ENCODE measurements at places on chromosomes 5 and 9.

GRCh38 chr9:104747565-104748358, at the start of gene NIPSNAP3A:
TSS of gene NIPSNAP3A (plus strand) at chr9:104747683. CDS start at chr9:104747793, 110 bp downstream.
- DNase-seq, result peak; percentile 88

DNA sequence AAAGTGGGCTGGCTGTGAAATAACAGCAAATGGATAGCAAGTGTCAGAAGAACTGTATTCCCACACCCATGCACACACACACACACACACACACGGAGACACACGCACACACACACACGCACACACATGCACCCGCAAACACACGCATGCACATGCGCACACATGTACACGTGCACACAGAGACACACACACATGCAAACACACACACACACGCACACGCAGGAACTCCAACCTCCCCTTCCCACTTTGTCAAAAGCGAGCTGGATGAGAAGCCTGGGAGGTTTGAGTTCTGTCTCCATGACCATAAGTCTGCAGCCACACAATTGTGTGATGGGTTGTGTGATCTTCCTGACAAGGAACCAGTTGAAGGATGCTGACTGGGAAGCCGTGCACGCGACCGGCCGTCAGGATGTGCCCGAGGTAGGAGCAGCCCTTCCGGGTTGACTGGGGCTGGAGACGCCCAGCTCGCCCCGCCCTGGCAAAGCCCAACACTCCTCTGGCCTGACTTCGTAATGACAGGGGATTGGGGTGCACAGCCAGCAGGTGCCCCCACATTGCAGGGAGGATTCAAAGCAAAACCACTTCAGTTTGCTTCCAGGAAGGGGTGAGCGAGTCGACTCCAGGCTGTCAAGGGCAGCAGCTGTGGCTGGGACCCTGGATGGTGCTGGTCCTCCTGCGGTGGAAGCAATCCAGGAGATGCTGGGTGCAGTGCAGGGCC, 29.3 kb upstream of the NKD2 start:
- DNase-seq, result no peak

- no peak for DNase-seq
These were observed 71.8 kb upstream of the SMIM15 start for GRCh38 chr5:61234019-61234418.

GRCh38 chr9:90861826-90862740, 60.5 kb downstream of the SYK start:
- DNase-seq, result no peak

- peak; percentile 87 for DNase-seq
These were observed 30.1 kb downstream of the QRFP start for GRCh38 chr9:130866474-130866965.

- no peak for DNase-seq
These were observed 1.3 kb downstream of the SH3RF2 start for GRCh38 chr5:145937432-145938250.

DNA sequence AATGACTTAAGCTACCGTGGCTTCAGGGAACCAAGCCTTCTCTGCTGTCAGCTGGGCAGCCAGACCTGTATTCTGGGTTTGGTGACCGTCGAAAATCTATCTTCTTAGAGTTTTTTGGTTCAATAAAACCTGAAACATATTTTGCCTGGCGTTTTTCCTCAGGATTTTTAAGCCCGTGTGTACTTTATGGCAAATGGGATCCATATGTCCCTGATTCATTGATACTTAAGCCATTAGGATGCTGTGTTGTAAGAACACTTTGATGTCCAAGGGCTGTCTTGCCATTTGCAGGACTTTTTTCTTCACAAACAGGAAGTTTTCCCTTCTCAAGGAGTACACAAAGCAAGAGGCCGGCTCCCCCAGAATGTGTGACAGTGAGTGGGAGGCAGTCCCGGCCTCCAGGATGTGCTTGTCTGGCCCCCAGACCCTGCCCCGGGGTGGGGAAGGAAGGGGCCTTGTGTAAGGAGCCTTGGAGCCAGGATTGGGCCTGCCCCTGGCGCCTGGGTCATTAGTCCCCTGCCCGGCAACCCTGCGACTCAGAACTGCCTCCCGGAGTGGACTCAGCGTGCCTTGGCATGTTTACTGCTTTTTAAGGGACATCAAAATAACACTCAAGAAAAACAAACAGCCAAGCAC, 83.4 kb upstream of the SMIM23 start:
- DNase-seq, result no peak

DNA sequence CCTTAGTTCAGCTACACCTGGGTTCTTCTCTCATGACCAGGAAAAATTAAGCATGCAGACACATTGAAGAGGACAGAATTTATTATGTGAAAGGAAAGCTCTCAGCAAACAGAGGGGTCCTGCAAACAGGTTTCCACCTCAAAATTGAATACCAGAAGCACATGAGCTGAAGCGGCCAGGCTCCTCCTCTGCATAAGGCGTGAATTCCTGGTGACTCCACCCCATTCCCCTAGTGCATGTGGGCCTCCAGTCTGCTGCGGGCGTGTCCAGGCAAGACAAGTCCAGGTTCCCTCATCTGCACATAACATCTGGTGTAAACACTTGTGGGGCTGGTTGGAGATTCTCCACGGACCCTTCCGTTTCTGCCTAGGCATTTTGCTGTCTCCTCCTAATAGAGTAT, 1156.4 kb downstream of the FOXD4L5 start:
- no peak for DNase-seq

DNA sequence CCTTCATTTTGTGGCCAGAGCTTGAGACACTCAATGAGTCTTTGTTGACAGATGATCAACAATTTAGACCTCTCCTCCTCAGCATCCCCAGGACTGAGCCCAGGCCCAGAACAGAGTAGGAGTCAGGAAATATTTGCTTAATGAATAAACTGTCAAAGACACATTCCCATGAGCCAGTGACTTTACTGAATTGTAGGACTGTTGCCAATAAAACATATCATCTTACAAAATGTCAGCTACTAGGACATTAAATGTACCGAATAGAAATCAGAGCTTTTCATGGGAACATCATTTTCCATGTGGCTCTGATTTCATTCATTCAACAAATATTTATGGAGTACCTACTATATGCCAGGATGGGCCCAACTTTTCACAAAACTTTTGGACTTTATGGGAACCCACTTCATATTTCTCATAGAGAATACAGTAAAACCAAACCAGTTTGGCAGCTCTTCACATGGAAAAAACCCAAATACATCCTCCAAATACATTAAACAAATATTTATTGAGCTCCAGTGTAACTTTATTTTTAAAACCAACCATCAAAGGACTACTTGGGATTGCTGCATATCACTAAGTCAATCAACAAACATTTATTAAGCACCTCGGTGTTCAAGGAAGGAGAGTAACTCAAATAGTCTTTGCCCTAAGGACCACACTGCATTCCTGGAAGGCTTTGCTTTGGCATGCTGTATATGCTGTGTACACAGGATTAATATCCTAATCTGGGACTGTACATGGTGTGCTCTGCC, 11.4 kb downstream of the VDAC1 start:
- DNase-seq, result no peak

DNA sequence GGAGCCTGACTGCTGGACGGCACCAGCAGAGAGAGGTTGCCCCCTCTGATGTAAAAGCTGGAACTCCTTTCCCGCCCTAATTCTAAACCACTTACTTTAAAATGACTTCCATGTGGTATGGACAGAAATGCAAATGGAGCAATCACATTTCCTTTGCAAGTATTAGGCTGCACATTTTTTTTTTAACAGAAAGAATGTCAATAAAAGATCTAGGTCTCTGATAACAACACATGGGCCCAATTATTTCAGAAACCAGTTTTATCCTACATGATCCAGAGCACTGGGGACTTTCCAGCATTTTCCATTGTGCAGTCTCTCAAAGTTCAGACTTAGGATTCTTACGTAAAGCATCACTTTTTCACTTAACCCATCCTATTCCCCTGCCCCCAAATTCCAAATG, 203.7 kb downstream of the NXNL2 start:
- no peak for DNase-seq

DNA sequence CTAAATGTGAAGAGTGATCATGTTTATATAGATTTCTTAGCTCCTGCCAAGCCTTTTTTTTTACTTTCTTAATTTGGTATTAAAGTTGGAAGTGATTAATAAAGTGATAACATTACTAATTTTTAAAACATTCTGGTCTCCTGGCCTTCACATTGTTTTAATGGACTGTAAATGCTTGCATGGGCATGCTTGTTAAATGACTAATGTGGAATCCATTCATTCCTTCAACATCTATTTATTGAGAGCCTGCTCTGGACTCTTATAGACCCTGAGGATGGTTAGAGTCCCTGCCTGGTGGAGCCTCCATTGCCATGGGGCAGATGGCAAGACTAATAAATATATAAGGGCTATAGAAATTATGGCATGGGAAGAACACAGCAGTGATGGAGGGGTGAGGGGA, 103.5 kb downstream of the NTRK2 start:
- no peak for DNase-seq

GRCh38 chr9:98688710-98689495, 19.8 kb downstream of the GABBR2 start:
- DNase-seq, result no peak

DNA sequence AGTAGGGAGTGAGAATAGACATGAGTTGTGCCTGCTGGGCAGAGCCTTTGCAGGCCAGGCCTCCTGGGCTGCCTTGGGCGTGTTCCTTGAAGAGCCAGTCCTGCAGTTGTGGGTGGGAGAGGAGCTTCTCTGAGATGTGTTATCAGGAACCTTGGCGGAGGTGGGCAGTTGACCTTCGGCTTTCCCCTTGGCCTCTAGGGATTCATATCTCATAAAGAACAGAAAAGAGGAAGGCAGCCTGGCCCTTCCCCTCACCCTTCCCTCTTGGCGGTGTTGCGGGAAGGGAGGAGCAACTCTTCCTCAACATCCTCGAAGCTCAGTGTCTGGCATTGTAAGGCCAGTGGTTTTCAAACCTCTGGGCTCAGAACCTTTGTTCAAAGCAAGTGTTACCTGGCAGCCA, 59.2 kb downstream of the DAPK1 start:
- DNase-seq, result no peak

GRCh38 chr5:174063082-174063756, 17.7 kb downstream of the NSG2 start:
- DNase-seq, result no peak

DNA sequence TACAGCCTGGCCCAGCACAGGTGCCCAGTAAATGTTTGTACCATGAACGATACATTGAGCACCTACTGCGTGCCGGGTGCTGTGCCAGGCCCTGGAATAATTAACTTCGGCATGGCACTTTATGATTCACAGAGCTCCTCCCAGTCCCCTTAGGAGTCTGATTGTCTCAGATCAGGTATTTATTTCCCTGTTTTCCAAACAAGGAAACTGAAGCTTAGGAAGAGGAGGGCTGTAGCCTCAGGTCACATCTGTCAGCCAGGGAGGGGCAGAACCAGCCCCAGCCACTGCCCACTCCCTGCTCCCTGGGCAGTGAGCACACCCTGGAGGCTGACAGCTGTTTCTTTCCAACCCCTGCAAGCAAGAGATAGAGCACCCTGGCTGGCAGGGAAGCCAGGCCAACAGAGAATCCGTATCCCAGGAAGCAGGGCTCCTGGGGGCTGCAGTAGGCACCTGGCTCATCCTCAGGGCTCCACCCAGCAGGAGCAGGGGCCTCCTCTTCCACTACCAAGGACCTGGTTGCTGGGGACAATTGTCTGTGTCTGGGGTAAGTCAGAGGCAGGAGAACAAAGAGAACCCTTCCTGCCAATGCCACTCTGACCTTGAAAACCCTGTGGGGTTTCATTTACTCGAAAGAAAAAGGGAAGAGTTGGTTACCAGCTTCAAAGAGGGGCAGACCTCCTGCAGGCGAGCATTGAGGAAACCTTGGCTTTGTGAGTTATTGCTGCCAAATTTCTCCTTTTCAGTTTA, 69.0 kb downstream of the DAB2IP start:
- DNase-seq, result no peak

GRCh38 chr5:180160789-180161188, 48.2 kb downstream of the RASGEF1C start:
- no peak for DNase-seq

- no peak for DNase-seq
These were observed 6.0 kb downstream of the EEIG1 start for GRCh38 chr9:127974769-127975261.

- DNase-seq, result no peak
These were observed 206.3 kb downstream of the BNC2 start for GRCh38 chr9:16664211-16664610.

GRCh38 chr9:114384836-114385396, 2.9 kb downstream of the AKNA start:
- DNase-seq, result no peak

DNA sequence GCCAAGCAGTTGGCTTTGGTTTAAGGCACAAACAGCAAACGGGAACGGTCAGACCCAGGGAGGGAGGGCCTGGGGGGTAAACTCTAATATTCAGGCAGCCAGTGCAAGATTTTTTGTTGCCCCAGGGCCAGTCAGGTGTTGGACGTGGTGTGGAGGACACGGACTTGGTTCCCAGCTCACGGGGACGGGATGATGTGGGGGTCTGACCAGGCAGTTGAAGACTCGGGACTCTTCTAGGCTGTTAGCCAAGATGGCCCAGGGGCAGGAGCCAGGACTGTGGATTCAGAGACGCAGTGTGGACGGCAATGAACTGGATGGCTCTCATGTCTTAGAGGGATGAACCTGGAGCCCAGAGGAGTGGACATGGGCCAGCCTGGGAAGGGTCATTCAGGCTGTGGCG, 169.2 kb downstream of the C9orf50 start:
- DNase-seq, result no peak

GRCh38 chr5:55750063-55750462, 12.2 kb downstream of the DDX4 start:
- DNase-seq, result no peak

DNA sequence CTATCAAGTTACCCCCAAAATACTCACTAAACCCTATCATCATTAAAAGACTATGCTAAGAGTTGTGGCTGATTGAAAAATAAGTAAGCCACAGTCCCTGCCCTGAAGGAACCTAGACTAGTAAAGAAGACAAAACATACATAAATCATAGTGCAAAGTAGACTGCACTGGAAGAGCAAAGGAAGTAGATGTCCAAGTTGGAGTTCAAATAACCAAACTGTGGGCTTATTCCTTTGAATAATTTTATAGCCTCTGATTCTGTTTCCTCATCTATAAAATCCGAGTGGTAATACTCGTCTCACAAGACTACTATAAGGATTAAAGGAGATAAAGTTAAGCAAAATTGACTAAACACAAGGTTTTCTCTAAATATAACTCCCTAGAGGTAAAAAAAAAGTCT, 140.4 kb downstream of the TLE1 start:
- no peak for DNase-seq

DNA sequence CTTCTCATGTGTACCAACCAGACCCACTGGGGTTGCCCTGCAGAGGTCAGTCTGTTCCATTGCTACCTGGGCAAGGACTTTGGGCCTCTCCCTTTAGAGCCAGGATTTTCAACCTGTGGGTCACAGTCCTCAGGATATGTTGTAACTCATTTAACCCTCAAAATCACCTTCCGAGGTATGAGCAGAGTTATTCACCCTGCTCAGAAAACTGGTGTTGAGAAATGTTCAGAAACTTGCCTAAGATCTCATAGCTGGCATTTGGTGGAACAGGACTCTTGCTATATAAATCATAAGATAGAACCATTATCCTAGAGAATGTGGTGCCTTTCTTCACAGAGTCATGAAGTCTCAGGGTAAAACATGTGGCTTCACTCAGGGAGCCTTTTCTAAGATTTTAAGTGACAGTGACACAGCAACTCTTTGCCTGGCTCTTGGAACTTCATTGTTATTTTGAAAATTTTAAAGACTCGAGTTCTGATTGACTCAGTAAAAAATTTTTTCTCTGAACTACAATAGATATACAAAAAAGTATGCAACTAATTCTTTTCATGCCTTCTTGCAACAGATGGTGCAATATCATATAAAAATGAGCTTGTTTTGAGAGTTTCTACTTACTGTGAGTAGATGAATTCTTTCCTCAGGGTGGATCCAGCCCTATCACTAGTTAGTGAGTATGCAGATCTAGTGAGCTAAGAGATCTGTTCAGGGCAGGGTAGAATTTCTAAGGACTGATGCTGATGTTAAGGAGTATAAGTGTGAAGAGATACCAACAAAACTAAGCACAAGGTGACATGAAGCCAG, 29.5 kb downstream of the CAST start:
- DNase-seq, result no peak
